Stimulated activated CD8-positive, alpha-beta memory T cell treated with anti-CD3 and anti-CD28 coated beads, Interleukin-4, amount 100 ng/mL, for 1 hour (primary cell): ENCODE measurements at places on chromosomes 3 and 15.

GRCh38 chr3:112676659-112677234 lies 35.8 kb upstream of the CCDC80 start:
- DNase-seq: peak; percentile 38

- no peak for DNase-seq
These were observed 530 bp upstream of the TUBGCP5 start for GRCh38 chr15:23039917-23040281.

- DNase-seq: no peak
These were observed 91.7 kb downstream of the APBA2 start for GRCh38 chr15:28977377-28978010.

DNA sequence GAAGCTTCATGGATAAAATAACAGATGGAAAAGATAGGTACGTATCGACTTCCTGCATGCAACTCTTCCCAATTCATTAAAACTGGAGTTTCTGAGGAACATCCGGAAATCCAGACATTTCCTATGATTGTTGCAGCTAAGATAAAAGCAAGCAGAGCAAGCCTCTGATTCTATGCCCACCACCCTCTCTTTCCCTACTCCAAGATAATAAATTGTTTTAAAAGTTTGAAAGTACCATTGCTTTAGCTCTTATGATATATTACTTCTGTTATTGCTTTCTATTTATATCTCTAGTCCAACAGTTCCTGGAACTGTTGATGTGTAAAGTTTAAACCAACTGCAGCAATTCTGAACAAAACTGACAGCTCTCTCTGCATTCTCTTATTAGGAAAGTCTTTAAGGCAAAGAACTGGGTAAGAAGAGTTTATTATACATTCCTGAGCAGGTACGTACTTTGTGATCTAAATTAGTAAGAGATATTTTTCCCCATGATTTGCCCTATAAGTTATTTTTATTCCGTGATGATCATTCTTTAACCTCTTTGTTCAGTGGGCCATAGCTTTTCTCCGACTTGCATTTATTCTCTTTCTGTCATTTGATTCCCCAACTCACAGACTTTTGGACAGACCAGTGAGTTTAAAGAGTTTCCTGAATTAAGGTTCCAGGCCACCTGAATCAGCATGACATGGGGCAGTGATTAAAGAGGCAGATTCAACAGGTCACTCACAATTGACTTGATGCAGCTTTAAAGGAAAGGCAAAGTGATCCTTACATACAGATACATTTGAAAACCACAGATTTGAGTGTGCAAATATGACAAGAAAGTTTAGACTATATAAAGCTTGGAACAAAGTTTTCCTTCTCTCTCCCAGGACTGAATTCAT lies 94.2 kb upstream of the THRB start:
- DNase-seq: no peak

DNA sequence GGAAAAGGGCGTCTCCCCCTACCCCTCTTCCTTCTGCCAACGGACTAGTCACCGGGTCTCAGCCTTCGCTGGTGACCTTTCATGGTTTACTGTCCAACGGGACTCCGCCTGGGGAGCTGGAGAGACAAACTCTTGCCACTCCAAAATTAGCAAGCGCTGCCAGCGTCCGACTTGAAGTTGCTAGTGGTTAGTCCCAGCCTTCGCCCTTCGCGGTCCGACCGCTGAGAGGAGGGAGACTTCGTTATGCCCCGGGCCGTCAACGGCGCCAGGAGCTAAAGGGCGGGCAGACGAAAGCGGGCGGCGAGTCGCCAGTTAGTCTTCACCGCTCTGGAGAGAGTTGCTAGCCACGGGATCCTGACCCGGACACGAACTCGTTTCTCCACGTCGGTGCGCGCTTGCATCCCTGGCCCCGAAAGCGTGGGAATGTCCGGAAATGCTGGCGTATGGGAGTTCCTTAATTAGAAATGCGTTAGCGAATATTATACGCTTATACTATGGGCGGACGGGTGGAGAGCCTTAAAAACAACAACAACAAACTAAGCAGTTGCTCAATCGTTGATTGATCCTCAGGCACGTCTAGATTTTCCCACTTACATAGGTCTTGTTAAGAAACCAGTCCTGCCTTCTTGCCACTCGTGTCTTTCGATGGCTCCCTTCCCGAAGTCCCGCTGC lies 716 bp downstream of the SMC4 start:
- no peak for DNase-seq

DNA sequence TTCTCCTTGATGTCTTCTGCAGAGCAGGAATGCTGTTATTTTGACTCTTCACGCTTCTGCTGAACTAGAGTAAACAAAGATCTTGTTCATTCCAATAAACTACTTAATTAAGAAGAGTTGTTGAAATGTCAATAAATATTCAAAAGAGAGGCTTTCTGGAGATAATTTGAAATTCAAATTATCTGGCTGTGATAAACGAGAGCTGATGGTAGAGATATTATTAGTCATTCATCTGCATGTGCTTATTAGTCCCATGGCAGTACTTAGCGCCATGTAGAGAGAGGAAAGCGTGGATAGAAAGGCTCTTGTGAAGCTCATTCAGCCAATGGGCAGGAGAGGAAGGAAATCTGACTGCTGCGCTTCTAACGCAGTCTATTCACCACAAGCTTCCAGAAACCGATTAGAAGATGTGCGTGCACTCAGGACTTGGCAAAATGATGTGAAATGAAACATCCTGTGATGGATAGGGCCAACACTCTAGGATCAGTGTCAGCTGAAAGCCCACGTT lies 251.1 kb downstream of the GABRB3 start:
- no peak for DNase-seq

DNA sequence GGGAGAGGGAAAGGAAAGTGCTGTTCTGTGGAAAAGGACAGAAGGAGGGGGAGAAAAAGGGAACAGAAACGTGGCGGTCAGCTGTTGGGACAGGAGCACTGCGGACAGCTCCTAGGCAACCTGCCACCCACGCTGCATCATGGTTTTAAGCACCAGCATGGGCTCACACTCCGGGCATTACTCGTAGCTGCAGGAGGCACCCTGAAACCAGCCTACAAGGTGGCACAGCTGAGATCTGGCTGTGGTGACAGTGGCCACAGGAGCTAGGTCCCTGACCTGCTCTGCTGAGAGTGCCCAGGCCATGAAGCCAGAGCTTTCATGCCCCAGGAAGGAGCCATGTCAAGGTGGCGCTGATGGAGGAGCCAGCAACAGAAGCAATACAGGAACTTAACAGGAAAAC lies 161.4 kb upstream of the ST8SIA2 start:
- no peak for DNase-seq

- DNase-seq: no peak
These were observed 37.6 kb upstream of the RGMA start for GRCh38 chr15:93126599-93126998.

DNA sequence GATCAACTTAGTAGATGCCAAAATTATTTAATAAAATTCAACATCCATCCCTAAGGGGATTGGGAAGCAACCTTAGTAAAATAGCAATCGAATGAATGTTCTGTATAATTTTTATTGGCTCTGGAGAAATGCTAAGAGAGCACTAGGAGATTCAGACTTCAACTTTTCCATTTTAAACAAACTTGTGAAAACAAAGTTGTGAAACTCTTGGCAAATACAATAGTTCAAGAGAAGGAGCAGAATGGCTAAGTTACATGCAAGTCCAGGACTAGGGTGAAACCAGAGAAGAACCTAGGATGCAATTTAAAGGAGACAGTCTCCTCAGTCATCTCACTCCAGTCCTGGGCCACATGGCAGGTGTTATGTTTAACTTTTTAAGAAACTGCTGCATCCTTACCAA lies 16.7 kb upstream of the ZNF280D start:
- DNase-seq: no peak

- peak; percentile 9 for DNase-seq
These were observed 205.9 kb upstream of the IGF1R start for GRCh38 chr15:98442379-98442833.

GRCh38 chr3:18238332-18238731 lies 186.8 kb downstream of the SATB1 start:
- DNase-seq: no peak

- DNase-seq: no peak
These were observed 267.3 kb downstream of the RORA start for GRCh38 chr15:60961541-60962485.

GRCh38 chr15:31503758-31504461 lies 177.3 kb downstream of the KLF13 start:
- no peak for DNase-seq

DNA sequence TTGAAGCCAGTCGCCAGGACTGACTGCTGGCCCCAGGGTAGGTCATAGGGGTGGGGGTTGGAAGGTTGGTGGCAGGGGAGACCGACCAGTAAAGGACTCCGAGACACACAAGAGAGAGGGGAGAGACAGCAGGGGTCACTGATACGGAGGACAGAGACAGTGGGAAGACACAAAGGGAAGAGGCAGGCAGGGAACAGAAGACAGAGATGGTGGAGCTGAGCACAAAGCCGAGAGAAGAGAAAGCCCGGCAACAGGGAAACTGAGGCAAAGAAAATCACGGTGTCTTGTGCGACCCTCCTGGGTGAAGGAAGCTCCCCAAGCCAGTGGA lies 510 bp downstream of the RASL12 start:
- no peak for DNase-seq

DNA sequence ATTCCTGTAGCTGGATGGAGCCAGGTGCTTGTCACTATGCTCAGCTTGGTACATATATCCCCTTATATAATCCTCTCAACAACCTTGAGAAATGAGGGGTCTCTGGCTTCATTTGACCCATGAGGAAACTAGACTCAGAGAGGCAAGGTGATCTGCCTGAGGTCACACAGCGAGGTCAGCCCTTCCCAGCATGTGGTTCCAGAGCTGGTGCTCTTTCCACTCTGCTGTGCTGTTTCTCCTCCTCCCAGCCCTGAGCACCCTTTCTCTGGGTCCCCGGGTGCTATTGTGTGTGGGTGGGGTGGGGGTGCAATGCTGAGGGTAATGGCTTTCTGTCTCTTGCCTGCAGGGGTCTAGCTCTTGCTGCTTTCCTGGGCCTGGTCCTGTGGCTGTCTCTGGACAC lies 19.3 kb downstream of the SLC28A1 start:
- DNase-seq: no peak

DNA sequence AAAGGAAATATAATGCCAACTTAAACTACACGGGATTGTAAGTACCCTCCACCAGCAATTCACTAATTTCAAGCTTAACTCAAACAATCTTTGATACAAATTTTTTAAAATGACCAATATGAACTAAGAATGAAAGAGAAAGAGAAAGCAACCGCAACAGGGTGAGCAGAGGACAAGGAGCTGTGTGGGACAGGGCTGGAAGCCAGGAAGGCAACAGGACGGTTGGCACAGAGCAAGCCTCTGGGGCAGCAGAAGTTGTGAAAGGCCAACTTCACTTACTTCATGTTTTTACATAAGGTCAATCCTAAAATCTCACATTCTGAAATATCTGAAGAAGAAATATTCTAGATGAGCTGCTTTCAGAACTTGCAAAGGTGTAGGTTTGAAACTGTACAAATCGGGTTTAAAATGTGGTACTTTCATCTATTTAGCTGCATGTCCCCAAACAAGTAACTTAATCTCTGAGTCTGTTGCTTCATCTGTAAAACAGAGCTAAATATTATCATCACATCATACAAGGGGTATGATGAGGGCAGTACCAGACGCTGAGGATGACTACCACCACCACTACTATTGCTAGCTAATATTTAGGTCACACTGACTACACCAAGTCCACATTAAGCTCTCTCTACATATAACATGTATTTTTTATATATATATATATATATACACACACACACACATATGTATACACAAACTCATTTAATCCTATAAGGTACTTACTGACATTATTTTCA lies 101.7 kb downstream of the IGSF11 start:
- DNase-seq: no peak

DNA sequence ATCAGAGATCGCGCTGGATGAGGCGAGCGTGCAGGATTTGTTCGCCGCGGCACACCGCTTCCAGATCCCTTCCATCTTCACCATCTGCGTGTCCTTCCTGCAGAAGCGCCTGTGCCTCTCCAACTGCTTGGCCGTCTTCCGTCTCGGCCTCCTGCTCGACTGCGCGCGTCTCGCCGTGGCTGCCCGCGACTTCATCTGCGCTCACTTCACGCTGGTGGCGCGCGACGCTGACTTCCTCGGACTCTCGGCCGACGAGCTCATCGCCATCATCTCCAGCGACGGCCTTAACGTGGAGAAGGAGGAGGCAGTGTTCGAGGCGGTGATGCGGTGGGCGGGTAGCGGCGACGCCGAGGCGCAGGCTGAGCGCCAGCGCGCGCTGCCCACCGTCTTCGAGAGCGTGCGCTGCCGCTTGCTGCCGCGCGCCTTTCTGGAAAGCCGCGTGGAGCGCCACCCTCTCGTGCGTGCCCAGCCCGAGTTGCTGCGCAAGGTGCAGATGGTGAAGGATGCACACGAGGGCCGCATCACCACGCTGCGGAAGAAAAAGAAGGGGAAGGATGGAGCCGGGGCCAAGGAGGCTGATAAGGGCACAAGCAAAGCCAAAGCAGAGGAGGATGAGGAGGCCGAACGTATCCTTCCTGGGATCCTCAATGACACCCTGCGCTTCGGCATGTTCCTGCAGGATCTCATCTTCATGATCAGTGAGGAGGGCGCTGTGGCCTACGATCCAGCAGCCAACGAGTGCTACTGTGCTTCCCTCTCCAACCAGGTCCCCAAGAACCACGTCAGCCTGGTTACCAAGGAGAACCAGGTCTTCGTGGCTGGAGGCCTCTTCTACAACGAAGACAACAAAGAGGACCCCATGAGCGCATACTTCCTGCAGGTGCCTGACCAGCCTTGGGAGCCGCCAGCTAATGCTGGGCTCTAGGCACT lies 819 bp downstream of the KLHL40 start:
- DNase-seq: no peak

GRCh38 chr3:141386611-141387111 lies 18.4 kb downstream of the ZBTB38 start:
- DNase-seq: no peak

DNA sequence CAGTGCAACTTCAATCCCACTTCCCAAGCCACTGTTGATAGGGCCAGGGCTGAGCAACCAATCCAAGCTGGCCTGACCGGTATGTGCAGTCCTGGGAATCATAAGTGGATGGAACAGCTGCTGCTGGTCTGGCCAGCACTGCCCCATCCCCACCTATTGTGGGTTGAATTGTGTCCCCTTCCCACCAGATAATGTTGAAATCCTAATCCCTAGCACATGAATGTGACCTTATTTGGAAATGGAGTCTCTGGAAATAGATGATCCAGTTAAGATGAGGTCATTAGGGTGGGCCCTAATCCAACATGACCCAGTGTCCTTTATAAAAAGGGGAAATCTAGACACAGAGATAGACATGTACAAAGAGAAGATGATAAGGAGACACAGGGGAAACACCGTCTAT lies 13.7 kb upstream of the PDIA5 start:
- DNase-seq: no peak

DNA sequence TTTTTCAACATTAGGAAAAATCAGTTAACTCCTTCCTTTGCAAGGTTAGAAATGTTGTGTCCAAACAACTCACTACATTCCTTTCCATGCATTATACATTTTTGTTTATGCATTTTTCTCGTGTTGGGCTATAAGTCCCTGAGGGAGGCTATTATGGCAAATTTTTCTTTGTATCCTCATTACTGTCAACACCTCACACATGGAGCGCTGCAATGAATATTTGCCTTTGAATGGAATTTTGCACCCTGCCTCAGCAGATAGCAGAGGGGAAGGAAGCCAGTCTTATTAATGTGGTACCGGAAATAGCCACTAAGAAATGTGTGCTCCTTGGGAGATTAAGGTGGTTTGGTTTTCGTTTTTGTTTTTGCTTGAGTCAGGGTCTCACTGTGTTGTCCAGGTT lies 134.7 kb downstream of the THSD4 start:
- DNase-seq: no peak

- DNase-seq: no peak
These were observed 9.3 kb downstream of the PSTPIP1 start for GRCh38 chr15:77004189-77004588.
